Activated naive CD4-positive, alpha-beta T cell (primary cell): ENCODE measurements at places on chromosomes 2 and 18.

GRCh38 chr2:8691859-8692437 is 10.1 kb downstream of the ID2 start:
- no peak for DNase-seq

DNA sequence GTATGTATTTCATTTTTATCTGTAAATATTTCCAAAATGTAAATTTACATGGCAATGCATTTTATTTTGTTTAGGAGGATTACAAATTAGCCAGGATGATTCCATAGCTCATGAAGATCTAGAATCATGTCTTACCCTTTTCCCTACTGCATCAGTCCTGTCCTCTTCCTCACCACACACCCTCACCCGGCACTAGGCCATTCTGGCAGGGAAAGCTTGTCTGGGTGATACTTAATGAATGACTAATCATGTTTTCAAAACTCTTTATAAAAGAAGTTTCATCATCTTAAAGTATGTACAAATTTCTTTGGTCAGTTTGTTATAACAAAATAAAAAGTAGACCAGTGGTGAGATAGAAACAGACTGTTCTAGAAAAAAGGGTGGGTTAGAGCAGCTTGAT is 283.3 kb upstream of the VWC2L start:
- DNase-seq = no peak

DNA sequence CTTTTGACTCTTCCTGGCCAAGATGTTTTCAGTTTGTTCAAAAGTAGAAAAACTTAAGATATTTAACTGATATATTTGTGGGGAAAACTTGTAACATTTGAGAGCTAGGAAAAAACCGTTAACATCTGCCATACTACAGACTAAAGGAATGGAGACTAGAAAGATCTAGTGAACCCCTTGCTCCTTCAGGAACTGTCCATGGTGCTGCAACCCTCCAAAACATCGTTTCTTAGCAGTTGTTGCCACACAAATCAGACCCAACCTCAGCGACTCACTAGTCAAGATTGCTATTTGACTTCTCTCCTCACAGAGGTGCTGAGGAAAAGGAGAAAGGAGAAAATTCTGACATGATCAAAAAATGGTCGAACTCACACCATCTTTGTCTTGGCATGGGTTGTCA is 393.8 kb upstream of the LYPD1 start:
- DNase-seq = no peak

- DNase-seq = no peak
These were observed 89.6 kb downstream of the MTCL1 start for GRCh38 chr18:8794934-8795280.

DNA sequence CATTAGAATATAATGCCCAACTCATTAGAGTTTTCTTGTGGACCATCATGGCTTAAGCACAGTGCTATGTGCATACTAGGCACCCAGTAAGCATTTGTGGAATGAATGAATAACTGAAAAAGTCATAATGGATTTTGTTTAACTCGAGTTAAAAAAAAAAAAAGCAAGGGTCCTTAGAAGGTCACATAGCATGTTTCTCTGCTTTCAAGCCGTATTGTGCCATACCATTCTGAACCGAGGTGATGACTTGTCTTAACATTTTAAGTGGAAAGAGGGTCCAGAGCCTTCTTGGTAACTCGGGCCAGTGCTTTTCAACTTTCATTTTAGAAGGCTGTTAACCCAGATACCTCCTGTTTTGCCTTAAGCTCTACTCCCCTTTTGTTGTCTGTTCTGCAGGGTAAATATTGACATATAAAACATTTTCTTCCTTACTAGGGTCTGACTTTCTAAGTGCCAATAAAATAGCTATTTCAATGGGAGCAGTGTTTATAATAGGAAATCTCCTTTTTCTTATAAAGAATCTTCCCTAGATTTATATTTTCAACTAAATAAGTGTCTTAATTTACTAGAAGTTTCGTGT is 787 bp upstream of the ADGRF3 start:
- DNase-seq = no peak
